ENCODE measurements at places on chromosomes 7 and 10.
A peak's percentile ranks its signal among the peaks of the same experiment; 100 is the strongest.

DNA sequence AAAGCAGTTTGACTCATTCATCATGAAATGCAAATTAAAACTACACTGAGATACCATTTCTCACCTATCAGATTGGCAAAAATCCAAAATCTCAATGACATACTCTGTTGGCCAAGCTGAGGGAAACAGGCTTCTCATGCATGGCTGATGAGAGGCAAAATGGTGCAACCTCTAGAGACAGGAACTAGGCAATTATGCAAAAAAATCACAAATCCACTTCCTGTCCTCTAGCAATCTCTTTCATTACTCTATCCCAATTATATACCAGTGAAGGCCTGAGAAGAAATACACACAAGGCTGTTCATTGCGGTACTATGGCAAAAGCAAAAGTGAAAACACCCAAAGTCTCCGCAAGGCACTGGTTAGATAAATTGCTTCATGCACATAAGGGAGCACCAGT lies 25.9 kb upstream of the PTPRN2 start:
- no peak for DNase-seq

- peak; percentile 90 for DNase-seq
Measured at GRCh38 chr10:5317547-5318107, 47.1 kb upstream of the UCN3 start.

DNA sequence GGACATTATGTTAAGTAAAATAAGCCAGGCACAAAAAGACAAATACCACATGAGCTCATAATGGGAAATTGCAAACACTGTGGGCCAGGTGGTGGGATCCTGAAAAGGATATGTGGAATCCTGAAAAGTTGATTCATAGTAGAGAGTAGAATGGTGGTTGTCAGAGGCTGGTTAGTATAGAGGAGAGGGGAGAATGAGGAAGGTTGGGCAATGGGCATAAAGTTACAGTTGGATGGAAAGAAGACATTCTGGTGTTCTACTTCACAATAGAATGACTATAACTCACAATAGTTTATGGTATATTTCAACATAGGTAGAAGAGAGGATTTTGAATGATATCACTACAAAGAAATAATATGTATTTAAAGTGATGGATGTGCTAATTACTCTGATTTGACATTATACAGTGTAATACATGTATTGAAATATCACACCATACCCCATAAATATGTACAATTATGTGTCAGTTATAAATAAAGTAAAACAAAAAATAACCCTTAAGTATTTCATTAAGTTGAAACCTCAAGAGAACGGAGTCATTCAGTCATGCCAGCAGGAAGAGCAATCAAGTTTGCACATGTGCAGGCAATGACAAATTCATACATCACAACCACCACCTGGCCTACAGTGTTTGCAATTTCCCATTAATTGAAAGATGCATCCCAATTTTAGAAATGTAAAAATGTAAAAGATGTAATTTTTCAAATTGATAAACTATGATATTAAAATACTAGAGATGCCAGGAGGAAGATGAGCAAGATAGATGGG lies 156.7 kb downstream of the MAGI2 start:
- no peak for DNase-seq

GRCh38 chr7:4162884-4163564 lies 519.1 kb upstream of the FOXK1 start:
- no peak for DNase-seq

DNA sequence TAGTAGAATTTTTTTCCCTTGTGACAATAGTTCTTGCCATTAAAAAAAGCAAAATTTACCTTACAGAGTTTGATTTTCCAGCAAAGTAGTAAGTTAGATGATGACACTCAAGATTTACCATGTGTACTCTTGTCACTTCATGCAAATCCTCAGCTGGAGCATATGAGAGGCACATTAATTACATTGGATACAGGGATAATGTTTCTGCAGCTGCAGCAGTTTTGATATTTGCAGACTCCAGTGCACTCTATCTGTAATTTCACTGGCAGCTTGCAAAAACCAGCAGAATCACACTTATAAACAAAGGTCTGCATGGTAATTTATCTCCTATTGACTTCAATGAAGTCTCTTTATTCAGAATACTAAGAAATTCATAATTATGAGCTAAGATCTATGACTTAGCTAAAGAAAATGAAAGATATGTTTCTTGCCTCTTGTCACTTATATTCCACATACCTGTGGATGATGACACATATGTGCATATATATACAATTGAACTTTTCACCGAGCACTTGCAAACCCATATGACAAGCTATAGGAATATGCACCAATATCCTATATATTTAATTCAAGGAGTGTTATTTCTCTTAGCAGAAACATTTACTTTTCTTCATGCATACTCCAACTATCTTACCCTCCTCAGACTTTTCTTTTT lies 530.6 kb downstream of the PHTF2 start:
- DNase-seq: no peak

DNA sequence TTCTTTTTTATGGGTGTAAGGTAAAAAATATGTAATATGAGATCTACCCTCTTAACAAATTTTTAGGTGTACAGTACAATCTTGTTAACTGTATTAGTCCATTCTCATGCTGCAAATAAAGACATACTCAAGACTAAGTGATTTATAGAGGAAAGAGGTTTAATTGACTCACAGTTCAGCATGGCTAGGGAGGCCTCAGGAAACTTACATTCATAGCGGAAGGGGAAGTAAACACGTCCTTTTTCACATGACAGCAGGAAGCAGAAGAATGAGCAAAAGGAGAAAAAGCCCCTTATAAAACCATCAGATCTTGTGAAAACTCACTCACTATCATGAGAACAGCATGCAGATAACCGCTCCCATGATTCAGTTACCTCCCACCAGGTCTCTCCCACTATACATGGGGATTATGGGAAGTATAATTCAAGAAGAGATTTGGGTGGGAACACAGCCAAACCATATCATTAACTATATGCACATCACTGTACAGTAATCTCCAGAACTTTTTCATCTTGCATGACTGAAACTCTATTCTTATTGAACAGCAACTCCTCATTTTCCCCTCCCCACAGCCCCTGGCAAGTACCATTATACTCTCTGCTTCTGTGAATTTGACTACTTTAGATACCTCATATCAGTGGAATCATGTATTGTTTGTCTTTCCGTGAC lies 127.4 kb downstream of the WNT2 start:
- DNase-seq: no peak

DNA sequence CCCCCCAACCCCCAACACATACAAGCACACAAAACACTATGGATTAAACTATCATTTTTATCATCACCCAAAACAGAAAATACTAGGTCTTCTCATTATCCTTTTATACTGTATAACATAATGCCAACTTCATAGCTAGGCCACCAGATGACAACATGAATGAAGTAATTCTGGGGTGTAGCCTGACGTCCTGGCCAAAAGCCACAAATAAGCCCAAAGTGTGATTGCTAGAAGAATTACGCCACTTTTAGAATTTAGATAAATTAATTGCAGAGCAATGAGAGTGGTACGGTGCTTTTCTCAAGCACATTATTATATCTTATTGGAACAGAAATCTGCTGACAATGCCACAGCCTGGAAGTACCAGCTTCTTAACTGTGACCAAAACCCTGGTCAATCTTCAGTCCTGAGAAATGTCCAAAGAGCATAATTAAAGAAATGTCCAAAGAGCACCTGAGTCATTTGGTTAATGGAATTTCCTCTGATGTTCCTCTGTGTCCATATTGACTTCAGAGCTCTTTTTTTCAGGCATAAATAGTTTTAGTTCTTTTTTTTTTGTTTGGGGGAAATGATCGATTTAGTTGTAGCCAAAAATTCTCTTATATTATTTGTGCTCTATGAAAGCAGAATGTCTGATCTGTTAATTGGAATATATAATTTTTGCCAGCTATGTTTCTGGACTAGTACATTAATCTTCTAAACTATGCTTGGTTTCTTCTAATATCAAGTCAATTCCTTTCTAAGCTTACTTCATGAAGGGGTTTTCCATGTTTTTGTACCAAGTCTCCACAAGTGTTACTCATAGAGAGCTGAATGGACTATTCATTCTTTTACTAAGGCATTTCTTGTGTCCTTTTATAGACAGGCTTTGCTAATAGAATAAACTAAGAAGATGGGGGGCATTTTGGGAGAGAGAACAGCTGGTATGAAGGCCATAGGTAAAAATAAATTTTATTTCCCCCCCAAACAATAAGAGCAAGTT lies 233.4 kb upstream of the SLC26A5 start:
- no peak for DNase-seq

DNA sequence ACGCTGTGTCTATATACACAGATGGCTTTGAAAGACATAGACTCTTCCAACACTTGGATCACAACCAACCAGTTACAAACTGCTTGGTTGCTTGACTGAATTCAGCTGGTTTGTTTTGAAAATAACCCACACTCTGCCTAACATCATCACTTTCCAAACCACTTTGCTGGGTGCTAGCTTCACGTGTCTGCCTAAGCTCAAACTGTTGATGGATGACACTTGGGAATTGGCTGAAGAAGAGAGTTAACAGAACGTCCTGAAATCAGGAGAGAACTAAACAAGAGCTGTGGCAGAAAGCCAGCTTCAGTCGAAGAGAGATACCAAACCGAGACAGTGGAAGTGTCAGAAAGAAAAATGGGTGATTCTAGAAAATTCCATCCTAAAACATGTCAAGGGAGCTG lies 420.8 kb upstream of the AUTS2 start:
- no peak for DNase-seq

DNA sequence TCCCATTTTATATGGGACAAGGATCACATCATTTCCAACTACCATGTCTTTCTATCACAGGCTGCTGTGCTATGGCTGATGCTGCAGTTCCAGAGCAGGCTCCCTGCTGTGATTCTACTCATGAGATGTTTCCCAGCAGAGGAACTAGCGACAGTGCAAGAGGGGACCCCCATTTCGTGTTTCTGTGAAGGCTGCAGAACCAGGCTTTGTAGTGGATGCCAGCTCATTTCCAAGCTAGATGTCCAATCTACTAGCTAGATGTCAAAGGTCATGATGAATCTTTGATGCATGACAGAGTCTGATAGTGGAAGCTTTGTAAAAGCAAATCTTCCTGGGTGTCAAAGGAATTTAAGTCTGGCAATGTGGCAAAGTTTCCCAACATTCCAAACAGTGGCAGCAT lies 21.2 kb upstream of the MYO3A start:
- no peak for DNase-seq

- no peak for DNase-seq
Measured at GRCh38 chr7:1974290-1975101, 258.2 kb downstream of the MAD1L1 start.
